ENCODE measurements at places on chromosomes 7 and 10.

GRCh38 chr7:46317256-46317655 is 396.2 kb upstream of the IGFBP3 start:
- DNase-seq: no peak

GRCh38 chr10:74083304-74083703 is 67.3 kb downstream of the AP3M1 start:
- no peak for DNase-seq

DNA sequence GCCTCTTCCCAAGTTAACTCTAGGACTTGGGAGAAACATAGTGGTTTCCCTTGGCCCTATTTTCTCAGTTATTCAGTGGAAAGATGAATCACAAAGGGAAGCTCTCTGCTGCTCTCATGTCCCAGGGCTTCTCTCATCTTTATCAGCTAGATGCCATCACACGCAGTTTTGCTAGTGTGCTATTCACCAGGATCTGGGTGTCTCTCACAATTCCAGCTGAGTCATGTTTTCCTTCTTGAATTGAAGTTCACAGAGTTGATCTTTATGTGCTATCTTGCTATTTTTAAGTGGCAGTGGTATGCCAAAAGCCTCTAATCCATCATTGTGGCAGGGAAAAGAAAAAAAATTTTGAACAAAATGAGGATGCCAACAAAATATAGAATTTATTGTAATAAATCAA is 101.3 kb downstream of the TWIST1 start:
- DNase-seq: no peak

DNA sequence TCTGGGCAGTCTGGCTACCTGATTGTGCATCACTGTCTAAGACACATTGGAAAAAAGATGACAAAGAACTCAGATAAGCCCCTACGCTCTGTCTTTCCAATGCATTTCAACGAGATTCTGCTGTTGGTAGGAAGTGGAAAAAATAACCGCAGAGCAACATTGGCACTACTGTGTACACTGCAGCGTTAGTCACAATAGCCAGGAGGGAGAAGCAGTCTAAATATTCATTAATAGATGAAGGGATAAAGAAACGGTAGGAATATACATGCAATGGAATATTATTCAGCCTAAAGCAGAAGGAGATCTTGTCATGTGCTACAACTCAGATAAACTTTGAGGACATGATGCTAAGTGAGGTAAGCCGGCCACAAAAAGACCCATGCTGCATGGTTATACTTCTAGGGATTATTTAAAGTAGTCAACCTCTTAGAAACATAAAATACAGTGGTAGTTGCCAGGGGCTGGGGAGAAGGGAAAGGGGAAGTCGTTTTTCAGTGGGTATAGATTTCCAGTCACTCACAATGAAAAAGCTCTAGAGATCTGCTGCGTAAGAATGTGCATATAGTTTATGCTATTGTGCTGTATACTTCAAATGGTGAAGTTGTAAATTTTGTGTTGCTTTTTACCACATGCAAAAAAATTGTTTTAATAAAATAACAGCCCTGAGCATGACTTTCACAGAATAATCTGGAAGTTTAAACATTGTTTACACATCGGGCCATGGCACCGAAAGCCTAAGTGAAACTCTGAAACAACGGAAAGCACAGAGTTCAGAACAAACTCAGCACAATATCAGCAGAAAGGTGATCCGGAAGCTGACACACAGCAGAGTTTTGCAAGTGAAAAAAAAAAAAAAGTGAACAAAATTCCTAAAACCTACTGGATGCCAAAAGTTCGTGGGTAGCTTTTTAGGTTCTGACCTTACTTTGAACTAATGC is 40.1 kb downstream of the ELMO1 start:
- no peak for DNase-seq

GRCh38 chr10:35223016-35223415 is 96.4 kb downstream of the CREM start:
- no peak for DNase-seq

DNA sequence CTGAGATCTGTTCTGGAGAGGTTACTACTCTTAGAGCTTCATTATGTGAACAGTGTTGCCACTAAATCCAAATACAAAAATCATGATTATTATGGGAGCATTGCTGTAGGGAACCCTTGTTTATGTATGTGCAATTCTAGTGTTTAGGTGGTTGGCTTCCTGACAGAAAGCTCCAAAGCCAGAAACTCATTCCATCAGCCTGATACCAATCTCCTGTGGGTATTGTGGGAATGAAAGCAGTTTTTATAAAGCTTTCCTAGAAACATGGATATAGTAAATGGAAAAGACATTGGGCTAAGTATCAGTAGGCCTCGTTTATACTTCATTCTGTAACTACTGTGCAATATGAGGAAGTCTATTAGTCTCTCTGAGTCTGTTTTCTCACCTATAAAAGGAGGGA is 6.4 kb downstream of the SDK1 start:
- no peak for DNase-seq

DNA sequence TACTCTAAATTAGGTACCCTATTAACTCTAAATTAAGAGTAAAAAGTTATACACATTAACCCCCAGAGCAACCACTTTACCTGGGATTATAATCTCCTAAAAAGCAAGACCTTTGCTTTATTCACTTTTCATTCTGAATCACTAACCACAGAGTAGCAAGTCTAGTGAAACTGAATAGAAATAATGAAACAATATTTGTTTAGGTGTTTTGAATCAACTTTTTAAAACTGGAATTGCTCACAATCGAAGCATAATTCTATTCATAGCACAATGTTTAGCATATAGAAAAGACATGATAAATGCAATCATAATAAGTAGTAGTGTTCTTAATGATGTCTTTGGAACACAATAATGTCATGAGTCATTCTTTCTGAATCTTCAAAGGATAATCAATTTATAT is 37.0 kb upstream of the CASD1 start:
- no peak for DNase-seq

- no peak for DNase-seq
Measured at GRCh38 chr7:51139796-51140195, 176.8 kb downstream of the COBL start.

- no peak for DNase-seq
Measured at GRCh38 chr10:7756360-7756992, 31.3 kb downstream of the KIN start.

DNA sequence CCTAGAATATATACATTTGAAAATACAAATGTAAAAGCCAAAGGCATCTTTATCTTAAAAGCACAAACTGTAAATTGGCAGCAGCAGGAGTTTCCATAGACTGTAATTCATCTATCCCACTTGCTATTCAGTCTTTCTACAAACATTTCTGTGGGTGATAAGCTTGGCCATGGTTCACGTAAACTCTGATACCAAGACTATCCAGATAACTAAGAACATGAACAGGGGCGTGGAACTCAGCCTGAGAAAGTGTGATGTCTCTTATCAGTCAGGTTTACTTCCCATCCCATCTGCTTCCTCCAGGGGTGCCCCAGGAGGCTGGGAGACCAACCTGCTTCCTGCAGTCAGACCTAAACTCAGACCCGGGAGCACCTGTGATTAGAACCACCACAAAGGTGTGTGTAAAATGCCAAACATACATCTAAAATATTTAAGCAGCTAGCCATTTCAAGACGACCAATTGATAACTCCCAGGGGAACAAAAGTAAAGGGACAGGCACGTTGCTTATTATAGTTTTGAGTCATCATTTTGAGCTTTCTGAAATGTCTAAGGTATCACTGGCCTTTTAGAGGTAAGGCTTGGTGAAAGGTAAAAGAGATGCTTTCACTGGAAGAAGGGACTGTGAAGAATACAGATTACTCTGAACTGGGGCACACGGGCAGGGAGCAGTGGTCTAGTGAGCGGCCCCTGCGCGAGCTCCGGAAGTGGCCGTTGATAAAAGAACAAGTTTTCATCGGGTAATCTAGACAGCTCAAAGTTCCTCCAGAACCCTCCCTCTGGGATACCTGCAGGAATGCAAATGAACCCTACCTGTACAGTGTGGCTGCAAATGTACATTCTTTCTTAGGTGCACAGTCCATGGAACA is 51.5 kb downstream of the RSU1 start:
- DNase-seq: no peak

DNA sequence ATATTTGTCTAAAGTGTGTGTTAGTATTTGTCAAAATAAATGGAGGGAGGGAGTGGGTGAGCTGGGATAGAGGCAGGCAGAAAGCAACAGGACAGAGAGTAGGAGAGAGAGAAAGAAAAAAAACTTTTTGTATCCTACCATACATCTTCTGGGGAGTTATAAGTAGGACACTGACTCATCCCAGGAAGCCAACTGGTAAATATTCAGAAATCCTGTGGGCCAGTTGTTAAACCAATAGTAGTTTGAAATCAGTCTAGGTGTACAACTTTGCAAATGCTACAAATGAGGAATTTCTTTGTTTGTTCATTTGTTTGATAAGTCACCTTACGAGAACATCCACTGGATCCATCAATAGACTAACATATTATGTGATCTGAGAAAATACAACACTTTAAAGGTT is 980.9 kb downstream of the GATA3 start:
- no peak for DNase-seq

- DNase-seq: no peak
Measured at GRCh38 chr10:67794909-67795460, 43.0 kb downstream of the DNAJC12 start.

DNA sequence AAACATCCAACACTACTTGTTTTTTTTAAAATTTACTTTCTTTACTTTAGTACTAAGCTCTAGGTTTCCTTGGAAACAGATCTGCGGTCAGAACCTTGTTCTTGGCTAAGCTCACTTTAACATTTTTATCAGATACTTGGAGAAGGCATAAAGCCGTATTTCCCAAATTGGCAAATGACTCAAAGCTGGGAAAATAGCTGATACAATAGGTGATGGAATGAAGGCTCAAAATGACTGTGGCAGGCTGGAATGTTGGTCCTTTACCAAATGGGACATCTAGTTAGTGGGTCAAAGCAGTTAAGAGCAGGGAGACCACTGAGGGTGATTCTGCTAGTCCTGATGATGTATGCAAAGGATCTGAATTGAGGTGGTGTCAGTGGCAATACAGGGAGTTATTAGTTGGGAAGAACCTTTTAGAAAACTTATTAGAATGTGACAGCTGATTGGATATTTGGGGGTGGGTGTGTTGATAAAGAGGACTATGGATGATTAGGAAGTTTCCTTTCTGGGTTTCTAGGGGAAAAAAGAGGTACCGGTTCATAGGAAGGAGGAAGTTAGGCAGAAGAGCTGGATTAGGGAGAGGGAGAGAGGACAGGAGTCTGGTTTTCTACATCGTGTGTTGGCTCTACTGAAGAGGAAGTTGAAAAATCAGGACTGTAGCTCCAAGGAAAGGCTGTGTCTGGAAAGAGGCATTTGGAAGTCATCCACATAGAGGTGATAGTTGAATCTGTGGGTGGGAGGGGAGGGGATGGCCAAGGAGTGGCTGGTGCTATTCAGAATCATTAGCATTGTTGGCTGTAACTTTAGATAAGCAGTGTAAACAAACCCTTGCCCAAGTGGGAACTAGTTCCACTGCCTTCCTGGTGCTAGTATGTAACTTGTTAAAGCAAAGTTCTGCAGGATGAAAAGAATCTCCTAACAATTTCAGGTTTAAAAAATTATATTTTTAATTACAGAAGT is 13.1 kb downstream of the PLCE1 start:
- no peak for DNase-seq

DNA sequence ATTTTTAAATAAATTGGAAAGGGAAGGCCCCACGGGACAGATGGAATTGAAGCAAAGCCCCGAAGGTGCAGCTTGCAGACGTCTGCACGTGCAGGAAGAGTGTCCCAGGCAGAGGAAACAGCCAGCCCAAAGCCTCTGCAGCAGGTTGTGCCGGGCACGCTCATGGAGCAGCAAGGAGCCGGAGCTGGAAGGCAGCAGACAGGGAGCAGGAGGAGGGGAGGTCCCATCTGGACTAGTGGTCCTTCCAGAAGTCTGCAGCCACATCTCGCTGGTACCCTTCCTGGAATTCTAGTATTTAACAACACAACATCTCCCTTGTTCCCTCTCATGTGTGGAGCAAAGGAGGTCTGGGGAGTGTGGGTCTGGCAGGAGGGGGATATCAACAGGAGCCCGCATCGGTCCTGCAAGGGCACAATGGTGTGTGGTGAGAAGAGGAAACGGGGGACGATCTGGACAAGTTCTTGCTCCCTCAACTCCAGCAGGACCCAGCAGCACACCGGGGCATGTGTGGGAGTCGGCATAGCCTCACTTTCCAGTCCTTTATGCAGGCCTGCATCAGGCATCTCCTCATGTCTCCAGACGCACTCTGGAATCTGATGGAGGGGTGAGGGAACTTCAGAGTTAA is 169.3 kb downstream of the GRID1 start:
- DNase-seq: no peak

- DNase-seq: no peak
Measured at GRCh38 chr10:124831116-124831515, 29.5 kb downstream of the ABRAXAS2 start.

GRCh38 chr10:115982076-115982475 is 290.9 kb downstream of the GFRA1 start:
- no peak for DNase-seq

DNA sequence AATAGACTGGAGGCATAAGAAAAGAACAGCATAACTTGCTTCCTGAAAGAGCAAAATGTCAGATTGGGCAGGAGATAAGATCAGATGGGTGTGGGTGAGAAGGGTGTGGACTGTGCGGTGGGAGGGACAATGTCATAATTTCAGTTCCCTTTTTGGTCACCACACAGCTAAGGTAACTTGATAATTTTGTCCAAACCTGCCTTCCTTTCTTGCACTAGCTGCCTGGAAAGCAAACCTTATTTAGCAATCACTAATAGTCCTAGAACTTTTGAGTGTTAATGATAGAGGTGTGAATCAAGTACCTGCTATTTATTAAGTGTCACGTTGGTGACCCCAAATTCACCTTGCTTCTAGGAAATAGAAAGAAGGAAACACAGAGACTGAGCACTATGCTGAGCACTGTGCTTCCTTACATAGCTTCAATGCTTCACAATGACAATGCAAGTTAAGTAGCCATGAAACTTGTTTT is 72.4 kb upstream of the SP4 start:
- no peak for DNase-seq

GRCh38 chr10:112616647-112617046 is 169.6 kb downstream of the VTI1A start:
- DNase-seq: no peak

DNA sequence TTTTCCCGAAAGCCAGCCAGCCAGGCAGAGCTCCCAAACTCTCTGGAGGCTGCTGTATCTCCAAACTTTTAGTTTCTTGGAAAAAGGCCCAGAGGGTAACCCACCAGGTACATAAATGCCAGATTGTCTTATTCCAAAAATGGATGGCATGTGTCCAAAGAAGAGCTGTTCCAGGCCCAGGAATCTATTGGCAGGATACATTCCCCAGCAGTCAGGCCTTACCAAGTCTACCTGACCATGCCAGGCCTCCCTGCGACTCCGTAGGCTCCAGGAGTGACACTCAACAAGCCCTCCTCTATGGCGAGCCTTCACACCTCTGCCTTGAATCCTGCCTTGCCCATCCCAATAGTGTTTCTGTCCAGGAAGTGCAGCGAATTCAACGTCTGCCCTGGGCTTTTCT is 95.6 kb downstream of the GRB10 start:
- DNase-seq: no peak

GRCh38 chr7:16123117-16123770 is 298.1 kb downstream of the CRPPA start:
- DNase-seq: no peak

GRCh38 chr7:127858915-127859189 is 172.4 kb downstream of the LRRC4 start:
- no peak for DNase-seq
